ENCODE measurements at places on chromosomes 7 and 10.

GRCh38 chr10:124142960-124143359, 49.6 kb upstream of the CHST15 start:
- DNase-seq = peak; percentile 27

DNA sequence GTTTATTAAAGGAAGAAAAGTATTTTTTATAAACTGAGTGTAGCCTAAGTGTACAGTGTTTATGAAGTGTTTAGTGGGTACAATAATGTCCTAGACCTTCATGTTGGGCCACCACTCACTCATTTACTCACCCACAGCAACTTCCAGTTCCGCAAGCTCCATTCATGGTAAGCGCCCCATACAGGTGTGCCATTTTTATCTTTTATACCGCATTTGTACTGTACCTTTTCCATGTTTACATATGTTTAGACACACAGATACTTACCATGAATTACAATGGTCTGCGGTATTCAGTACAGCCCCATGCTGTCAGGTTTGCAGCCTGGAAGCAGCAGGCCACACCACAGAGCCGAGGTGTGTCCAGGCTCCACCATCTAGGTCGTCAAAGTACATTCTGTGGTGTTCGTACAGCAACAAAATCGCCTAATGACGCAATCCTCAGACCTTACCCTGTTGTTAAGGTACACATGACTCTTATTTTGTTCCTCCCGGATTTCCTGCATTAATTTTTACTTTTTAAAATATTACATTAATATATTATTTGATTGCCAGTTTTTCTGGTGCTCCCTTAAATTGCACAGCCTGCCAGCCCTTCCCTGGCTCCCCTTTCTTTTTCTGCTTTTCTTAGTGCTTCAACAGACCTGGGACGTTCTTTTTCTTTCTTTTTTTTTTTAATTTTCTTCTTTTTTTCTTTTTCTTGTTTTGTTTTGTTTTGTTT, 881 bp upstream of the SSBP1 start:
- peak; percentile 60 for DNase-seq

- DNase-seq = no peak
Observed at GRCh38 chr7:14389595-14389994, 400.1 kb upstream of the ETV1 start.

GRCh38 chr10:122446668-122447423, 7.6 kb upstream of the ARMS2 start:
- DNase-seq = no peak

- DNase-seq = no peak
Observed at GRCh38 chr10:11719496-11720259, 22.5 kb upstream of the ECHDC3 start.

- DNase-seq = peak; percentile 84
Observed at GRCh38 chr10:75430000-75430763, 1.2 kb upstream of the LRMDA start.

- no peak for DNase-seq
Observed at GRCh38 chr10:118027397-118027796, 19.3 kb downstream of the RAB11FIP2 start.

GRCh38 chr10:46527241-46527811, 29.1 kb downstream of the GPRIN2 start:
- no peak for DNase-seq

GRCh38 chr7:155663937-155664336, 19.5 kb downstream of the RBM33 start:
- no peak for DNase-seq

GRCh38 chr7:9822458-9823290, 1151.0 kb upstream of the PHF14 start:
- DNase-seq = no peak

- peak; percentile 82 for DNase-seq
Observed at GRCh38 chr7:106866298-106867281, 1.5 kb downstream of the PIK3CG start.

DNA sequence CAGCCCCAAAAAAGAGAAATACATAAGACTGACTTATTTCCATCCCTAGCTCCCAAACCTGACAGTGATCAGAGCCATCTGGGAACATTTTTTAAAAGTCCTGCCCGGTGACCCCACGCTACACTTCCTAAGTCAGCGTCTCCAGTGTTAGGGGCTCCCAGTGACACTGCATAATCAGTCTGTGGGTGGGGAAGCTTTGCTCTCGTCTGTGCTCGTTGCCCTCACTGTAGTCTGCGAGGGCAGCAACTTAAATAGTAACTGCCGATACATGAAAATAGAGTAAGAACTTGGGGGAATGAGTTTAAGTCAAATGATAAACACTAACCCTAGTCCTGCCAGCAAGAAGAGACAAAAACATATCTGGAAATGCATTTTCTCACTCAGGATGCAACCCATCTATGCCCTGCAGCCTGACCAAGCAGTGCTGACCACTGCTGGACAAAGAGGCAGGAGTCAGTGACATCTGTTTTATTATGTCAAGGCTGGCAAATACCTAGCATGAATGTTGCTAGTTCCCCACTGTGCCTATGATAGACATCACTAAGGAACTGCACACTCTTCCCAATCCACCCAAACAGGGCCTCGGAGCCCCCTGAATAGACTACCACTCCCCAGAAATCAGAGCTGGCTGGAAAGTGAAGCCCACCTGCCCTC, 18.7 kb downstream of the ERCC6 start:
- DNase-seq = no peak

- no peak for DNase-seq
Observed at GRCh38 chr10:1380088-1380671, 324.0 kb downstream of the WDR37 start.

Data from hematopoietic multipotent progenitor cell treated with erythropoietin and hydrocortisone succinate and interleukin-3 and kit ligand, for 4 days (in vitro differentiated cells).